ENCODE measurements at places on chromosomes 5 and 9.
A peak's percentile ranks its signal among the peaks of the same experiment; 100 is the strongest.

DNA sequence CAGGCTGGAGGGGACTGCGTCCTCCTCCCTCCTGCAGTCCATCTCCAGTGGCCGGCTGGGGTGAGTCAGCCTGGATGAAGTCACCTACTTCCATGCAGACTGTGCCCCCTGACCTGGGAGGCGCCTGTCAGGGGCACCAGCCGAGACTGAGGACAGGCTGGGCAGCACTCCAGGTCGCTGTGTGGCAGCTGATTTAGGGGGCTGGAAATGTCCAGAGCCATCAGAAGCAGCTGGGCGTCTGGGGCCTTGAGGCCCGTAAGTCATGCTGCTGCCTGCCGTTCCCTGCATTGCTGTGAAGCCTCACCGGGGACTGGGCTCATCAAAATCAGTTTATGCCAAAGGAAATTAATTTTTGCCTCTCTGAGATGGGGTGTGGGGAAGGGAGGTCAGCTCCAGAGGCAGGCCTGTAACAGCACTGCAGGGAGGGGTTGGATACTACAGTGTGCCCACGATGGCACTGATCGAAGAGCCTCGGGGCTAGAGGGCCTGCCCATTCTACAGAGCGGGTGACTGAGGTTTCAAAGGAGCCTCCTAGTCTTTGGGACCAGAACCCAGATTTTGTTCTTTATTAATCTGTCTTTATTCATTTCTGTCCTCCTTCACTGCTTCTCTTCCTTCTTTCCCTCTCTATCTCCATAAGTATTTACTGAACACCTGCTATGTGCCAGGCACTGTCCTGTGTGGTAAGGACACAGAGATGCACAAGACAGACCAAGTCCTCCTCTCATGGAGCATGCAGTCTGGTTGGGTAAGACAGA, 70.4 kb upstream of the PSD2 start:
- H3K4me1 ChIP-seq: no peaks in the 10 kb centered on the region
- H3K4me3 ChIP-seq: no peak overlapping the region
- no peak for DNase-seq
- H3K27ac ChIP-seq: no peak overlapping the region

DNA sequence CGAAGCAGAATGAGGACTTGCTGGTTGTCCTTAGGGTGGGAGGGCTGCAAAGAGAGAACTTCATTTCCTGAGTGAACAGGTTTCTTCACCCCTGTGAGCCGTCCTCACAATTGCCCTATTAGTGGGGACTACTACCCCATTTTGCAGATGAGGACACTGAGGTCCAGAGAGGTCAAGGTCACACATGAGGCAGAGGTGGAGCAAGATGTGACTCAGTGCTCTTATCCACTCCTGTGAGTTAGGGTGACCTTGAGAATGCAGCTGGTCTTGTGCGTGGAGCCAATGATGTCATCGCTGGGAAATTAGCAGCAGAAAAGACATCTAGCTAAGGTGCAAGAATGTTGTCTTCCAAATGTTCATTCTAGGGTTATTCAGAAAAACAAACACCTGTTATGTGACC, 26.9 kb downstream of the GPRIN1 start:
- H3K4me1 ChIP-seq: peaks cover 2% of the 10 kb centered on the region
- no peak overlapping the region for H3K27ac ChIP-seq

GRCh38 chr9:17083258-17083657, 51.6 kb upstream of the CNTLN start:
- H3K4me1 ChIP-seq: no peaks in the 10 kb centered on the region
- H3K27ac ChIP-seq: no peak overlapping the region
- H3K36me3 ChIP-seq: no peaks in the 10 kb centered on the region
- H3K4me3 ChIP-seq: no peak overlapping the region
- no peaks in the 10 kb centered on the region for H3K27me3 ChIP-seq

GRCh38 chr5:74123929-74124328, 497.9 kb downstream of the ARHGEF28 start:
- no peak for DNase-seq
- no peaks in the 10 kb centered on the region for H3K36me3 ChIP-seq
- no peaks in the 10 kb centered on the region for H3K4me1 ChIP-seq

DNA sequence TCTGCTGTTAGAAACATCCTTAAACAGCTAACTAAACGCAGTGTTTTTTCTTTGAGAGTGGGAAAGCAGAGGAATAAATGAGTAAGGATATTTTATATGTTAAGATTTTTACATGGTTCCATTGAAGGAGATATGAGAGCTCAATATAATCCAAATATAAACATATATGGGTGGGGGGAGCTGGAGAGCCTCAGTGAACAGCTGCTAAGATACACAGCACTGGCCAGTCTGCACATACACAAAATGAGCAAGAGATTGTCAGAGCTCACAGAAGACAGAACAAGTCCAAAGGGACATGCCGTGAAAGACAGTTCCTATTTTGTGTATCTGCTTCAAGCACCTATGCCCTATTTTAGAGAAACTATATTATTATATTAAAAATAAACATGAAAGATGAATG, 46.9 kb downstream of the CLINT1 start:
- no peak for DNase-seq
- no peak overlapping the region for H3K4me3 ChIP-seq
- no peak overlapping the region for H3K27ac ChIP-seq
- H3K4me1 ChIP-seq: no peaks in the 10 kb centered on the region
- no peaks in the 10 kb centered on the region for H3K27me3 ChIP-seq

DNA sequence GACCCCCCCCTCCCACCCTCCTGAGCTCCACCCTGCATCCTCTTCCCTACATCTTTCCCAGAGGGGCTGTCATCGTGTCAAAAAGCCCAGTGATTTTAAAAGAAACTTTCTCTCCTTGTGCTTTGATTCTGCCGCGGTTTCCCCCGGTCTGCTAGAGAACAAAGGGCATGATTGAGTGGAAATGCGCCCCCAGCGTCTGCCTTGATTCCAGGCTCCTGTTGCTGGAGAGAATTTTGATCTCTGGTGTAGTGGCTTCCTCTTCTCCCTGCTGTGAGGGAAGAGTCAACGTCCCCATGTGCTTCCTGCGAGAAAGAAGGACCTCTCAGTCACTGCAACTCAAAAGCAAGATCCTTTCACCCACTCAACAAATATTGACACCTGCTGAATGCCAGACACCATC, 61.9 kb upstream of the RAPGEF1 start:
- peaks cover 88% of the 10 kb centered on the region for H3K27me3 ChIP-seq
- DNase-seq: no peak
- H3K36me3 ChIP-seq: no peaks in the 10 kb centered on the region
- H3K4me1 ChIP-seq: no peaks in the 10 kb centered on the region

- no peaks in the 10 kb centered on the region for H3K27me3 ChIP-seq
- H3K4me1 ChIP-seq: peaks cover 17% of the 10 kb centered on the region
- H3K27ac ChIP-seq: peak overlapping the region; percentile 78
- no peak for DNase-seq
Observed at GRCh38 chr5:80703747-80704146, 49.0 kb upstream of the DHFR start.

GRCh38 chr9:120343416-120343815, 236.6 kb downstream of the CDK5RAP2 start:
- H3K4me3 ChIP-seq: no peak overlapping the region
- peaks cover 7% of the 10 kb centered on the region for H3K27me3 ChIP-seq
- no peak overlapping the region for H3K27ac ChIP-seq
- DNase-seq: no peak
- H3K4me1 ChIP-seq: no peaks in the 10 kb centered on the region
- no peaks in the 10 kb centered on the region for H3K36me3 ChIP-seq

DNA sequence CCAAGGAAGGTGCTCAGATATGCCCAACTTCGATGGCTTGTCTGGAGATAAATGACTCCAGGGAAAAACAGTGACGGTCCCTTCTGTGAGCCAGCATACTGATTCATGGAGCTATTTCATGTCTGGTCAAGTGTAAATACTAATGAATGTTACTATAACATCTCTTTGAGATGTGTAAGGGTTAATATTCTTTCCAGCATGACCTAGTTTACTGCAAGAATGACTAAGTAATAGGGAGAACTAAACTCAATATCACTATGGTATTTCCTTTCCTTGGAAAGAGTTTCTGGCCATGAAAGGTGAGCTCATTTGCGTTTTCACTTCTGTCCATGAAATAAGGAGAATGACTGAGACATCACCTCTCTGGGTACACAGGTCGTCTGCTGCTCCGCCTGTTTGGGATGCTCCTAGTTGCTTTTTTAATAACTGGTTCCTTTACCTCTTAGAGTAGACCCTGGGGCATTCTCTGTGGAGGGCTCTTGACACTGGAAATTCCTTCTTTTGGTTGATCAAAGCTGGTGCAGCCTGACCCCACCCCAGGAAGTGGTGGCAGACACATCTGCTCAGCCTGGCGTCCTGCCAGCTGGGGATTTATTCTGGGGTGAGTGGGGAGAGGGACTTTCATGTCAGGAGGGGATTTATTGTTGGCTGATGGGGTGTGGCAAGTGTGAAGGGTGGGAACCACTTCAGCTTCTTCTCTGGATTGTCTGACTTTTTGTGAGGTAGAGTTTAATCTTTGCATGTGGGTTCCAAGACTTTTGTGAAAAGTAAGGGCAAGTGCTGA, 250.0 kb upstream of the MPDZ start:
- H3K4me3 ChIP-seq: no peak overlapping the region
- no peaks in the 10 kb centered on the region for H3K27me3 ChIP-seq
- no peaks in the 10 kb centered on the region for H3K4me1 ChIP-seq
- no peak overlapping the region for H3K27ac ChIP-seq
- no peak for DNase-seq

- DNase-seq: no peak
- H3K27me3 ChIP-seq: peaks cover 38% of the 10 kb centered on the region
- H3K4me3 ChIP-seq: no peak overlapping the region
- no peaks in the 10 kb centered on the region for H3K36me3 ChIP-seq
Observed at GRCh38 chr9:34550016-34550680, 27.4 kb upstream of the ENHO start.

DNA sequence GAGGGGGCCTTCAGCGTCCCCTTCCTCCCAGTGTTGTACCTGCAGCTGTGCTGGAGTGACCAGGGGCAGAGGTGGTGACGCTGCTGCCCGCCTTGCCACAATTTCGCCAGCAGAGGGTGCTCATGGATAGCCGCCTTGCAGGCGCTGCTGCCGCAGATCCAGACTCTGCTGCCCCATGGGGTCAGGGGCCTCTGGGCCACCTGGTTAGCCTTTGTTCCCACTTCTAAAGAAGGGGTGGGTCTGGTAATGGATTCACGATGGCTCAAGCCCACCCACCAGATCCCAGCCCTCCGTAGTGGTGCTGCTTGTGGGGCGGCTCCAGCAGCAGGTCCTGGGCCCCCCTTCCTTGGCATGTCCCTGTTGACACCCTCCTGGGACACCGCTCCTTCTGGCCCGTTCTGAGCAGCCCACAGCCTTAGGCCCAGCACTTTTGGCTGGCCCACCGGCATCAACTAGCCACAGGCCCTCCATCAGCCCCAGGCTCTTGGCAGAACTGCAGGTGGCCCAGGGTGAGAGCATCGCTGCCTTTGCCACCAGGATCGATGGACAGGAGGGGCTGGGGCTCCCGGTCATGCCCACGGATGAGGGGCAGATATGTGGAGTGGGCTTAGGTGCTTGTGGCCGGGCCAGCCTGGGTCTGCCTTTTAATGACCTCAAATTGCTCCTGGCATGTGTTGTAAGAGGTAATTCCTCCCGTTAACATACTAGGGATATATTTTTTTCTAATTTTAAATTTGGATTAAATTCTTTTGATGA, 57.2 kb downstream of the COL5A1 start:
- H3K4me3 ChIP-seq: no peak overlapping the region
- peak; percentile 22 for DNase-seq
- no peaks in the 10 kb centered on the region for H3K27me3 ChIP-seq
- peaks cover 4% of the 10 kb centered on the region for H3K4me1 ChIP-seq
- H3K36me3 ChIP-seq: no peaks in the 10 kb centered on the region
- no peak overlapping the region for H3K27ac ChIP-seq

DNA sequence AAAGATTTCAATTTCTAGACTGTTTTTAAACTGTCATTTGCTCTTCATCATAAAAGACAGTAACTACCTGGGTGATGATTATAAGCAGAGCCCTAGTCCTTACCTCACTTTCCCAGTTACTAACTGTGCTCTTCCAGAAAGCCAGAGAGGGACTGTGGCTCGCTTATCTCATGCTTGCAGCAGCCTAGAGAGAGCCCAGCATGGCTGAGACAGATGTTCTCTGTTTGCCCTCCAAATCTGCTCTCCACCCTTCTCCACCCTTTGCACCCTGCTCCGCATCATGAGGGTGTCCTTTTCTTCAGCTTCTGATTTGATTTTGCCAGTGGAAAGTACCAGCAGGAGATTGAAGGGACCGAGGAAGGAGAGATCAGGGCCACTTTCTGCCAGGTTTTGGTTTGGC, 61.2 kb upstream of the SELENOP start:
- no peak overlapping the region for H3K27ac ChIP-seq
- H3K36me3 ChIP-seq: no peaks in the 10 kb centered on the region

- H3K4me3 ChIP-seq: no peak overlapping the region
- no peaks in the 10 kb centered on the region for H3K4me1 ChIP-seq
- H3K27ac ChIP-seq: no peak overlapping the region
Observed at GRCh38 chr5:41527201-41527779, 16.9 kb upstream of the PLCXD3 start.

GRCh38 chr9:5787220-5787619, 45.7 kb downstream of the ERMP1 start:
- H3K4me3 ChIP-seq: no peak overlapping the region
- H3K27ac ChIP-seq: no peak overlapping the region
- H3K36me3 ChIP-seq: peaks cover 36% of the 10 kb centered on the region
- no peaks in the 10 kb centered on the region for H3K27me3 ChIP-seq
- no peak for DNase-seq

GRCh38 chr5:73759771-73760170, 133.8 kb downstream of the ARHGEF28 start:
- no peak for DNase-seq
- no peaks in the 10 kb centered on the region for H3K36me3 ChIP-seq
- no peak overlapping the region for H3K4me3 ChIP-seq
- no peaks in the 10 kb centered on the region for H3K4me1 ChIP-seq

DNA sequence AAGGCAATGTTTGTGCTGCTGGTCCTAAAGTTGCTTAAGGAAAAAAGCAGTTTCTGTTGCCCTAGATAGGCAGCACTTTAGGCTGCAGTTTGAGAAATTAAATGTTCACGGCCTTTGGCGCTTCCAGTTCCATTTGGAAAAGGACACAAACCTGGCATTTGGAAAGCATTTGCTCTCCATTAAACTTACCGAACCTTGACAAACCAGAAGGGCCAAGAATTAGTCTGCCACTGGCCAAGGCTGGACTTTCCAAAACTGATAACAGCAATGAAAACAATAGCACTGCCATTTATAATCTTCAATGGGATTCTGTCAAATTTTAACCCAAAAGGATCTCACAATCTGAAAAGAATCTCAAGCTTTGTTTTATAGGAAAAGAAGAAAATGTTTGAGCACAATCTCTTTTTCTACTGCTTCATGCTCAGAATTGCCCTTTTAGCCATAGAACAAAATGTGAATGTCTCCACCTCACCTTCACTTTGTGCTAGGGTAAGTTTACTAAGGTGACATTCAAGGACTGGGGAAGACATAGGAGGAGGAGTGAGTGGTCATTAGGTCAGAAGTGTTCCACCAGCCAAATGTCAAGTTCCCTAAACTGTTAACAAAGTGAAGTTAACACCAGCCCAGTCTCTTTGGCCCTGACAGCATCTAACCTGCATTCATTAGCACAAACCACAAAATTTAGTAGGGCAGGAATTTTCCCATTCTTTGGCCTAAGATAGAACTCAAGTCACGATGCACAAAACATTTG, 583.4 kb upstream of the DMAC1 start:
- DNase-seq: no peak
- H3K4me1 ChIP-seq: no peaks in the 10 kb centered on the region
- H3K4me3 ChIP-seq: no peak overlapping the region
- no peaks in the 10 kb centered on the region for H3K27me3 ChIP-seq
- H3K36me3 ChIP-seq: no peaks in the 10 kb centered on the region
- no peak overlapping the region for H3K27ac ChIP-seq
